DMS153 (cell line): ENCODE measurements at places on chromosomes 6 and 20.
A peak's percentile ranks its signal among the peaks of the same experiment; 100 is the strongest.

DNA sequence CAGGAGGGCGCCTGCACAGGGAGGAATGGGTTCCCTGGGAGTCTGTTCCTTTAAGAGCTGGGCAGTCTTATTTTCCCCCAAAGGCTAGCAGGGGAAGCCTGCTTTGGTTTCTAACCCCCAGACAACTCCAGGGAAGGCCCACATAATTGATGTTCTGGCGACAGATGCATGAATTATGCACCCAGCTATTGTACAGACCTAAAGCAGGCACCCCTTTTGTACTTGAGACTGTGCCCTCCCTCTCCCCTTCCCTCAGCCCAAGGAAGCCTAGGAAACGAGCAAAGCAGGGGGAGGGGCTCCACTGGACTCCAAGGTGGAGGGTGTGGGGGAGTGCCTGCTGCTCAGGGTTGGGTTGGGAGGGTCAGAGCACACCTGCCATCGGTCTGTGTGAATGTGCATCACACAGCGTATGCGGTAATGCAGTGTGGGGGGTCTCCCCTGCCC, 102.1 kb downstream of the KCNB1 start:
- no peak for DNase-seq

- no peak for DNase-seq
Observed at GRCh38 chr6:54846857-54847674, 495 bp downstream of the FAM83B start.

GRCh38 chr6:36758516-36759147, 61.0 kb downstream of the RAB44 start:
- no peak for DNase-seq

- DNase-seq, result no peak
Observed at GRCh38 chr6:38805127-38805655, 90.1 kb downstream of the DNAH8 start.

DNA sequence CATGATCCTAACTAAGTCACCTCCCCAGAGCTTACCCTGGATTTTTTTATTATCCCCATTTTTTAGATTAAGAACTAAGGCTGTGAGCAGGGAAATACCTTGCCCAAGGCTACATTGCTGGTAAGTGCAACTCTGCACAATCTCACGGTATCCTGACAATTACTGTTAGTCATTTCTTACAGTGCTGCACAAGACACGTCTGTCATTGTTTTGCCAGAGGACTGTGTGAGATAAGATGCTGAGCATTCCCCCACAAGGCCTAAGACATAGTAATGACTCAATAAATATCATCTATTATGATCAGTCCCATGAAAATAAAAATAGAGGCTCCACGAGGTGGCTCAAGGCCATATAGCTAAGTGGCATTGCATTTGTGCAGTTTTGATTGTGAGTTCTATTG, 21.0 kb downstream of the PFDN4 start:
- DNase-seq, result no peak

GRCh38 chr6:96304997-96305396, 216.6 kb upstream of the UFL1 start:
- peak; percentile 37 for DNase-seq
